ENCODE measurements at places on chromosomes 13 and 19. TPM values are rescaled to one million over a fixed set of nuclear protein-coding genes. Genes with fewer than 3 reads are reported as not detected.

OR10H1 gene
- polyA plus RNA-seq, result 0.04 TPM

NTF4 gene
- 6.5 TPM for polyA plus RNA-seq

CHERP gene
- 31.7 TPM for polyA plus RNA-seq

CD37 gene
- polyA plus RNA-seq, result 19.9 TPM

PTGER1 gene
- not detected for polyA plus RNA-seq

MBD3L3 gene
- polyA plus RNA-seq, result not detected

CD22 gene
- 0.82 TPM for polyA plus RNA-seq

FXYD3 gene
- 0.42 TPM for polyA plus RNA-seq

MISP3 gene
- polyA plus RNA-seq, result 0.65 TPM

LSR gene
- polyA plus RNA-seq, result 3.7 TPM

- DNase-seq, result no peak
These were observed 8.4 kb downstream of the COL5A3 start for GRCh38 chr19:10001899-10002298.

GRCh38 chr19:3178973-3179738 lies 587 bp downstream of the S1PR4 start:
- DNase-seq, result no peak

DNA sequence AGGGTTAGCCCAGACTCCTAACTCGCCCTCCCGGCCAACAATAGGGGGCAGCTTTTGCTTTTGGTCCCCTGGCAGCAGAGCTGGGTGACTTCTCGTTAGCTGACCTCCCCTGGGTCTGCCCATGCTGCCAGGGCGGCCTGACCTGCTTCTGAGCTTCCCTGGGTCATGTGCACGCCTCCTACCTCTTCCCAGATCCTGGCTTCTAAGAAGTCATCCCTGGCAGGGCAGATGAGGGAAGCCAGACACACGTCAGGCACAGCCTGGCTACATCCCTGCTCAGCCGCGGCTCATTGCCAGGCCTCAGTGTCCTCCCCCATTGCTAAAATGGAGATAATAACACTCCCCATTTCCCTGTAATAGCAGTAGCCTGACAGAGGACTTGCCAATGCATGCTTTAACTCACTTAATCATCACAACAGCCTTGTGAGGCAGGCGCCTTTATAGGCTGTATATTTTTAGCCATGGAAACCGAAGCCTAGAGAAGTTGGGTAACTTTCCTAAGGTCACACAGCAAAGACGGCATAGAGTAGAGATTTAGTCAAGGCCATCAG lies 2.1 kb downstream of the KCNK6 start:
- DNase-seq, result no peak

DNA sequence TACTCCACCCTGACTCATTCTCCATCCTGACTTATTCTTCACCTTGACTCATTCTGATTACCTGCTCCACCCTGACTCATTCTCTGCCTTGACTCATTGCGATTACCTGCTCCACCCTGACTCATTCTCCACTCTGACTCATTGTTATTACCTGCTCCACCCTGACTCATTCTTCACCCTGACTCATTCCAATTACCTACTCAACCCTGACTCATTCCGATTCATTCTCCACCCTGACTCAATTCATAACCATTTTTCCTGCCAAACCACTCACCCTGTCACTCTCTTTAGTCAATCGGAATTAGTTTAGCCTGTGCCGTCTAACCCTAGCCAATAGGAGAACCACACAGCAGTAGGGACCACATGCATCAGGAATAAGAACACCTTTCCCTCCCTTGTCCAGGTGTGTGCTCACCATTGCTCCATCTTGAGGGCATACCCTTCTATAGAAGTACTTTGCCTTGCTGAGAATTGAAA lies 1227.4 kb upstream of the PCDH20 start:
- no peak for DNase-seq

DNA sequence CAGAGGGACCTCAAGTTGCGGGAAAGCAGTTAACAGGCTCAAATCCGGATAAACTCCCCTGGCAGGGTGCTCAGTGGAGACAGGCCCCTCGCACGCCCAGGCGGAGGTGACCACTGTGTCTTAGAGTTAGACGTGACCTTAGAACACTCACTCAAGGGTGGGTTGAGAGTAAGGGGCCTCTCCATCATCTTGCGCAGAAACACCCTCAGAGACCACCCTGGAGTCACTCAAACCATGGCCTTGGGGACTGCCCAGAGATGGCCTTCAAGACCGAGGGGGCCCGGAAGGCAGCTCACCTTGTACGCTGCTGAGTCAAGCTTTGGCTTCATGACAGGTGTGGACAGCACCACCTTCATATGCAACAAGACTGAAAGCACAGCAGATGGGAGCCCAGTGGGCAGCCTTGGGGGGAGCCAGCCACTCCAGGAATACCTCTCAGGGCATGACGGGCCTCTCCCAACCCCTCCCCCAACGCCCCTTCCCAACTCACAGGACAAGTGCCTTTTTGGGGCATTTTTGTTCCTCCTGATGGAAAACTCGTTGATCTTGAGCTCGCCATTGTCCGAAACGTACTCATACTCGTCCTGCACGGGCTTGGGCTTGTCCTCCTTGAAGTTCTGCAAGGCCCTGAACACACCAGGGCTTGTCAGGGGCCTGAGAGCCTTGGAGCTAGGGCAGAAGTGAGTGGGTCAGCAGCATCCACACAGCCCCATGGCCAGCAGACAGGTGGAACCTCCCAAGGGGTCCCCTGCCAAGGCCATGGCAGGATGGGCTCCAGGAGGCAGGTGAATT lies 229.2 kb downstream of the TUBA3C start:
- no peak for DNase-seq

GRCh38 chr13:46617229-46617721 lies 64.3 kb downstream of the LRCH1 start:
- DNase-seq, result no peak

- no peak for DNase-seq
These were observed 8.0 kb upstream of the ZNF358 start for GRCh38 chr19:7507884-7508283.

DNA sequence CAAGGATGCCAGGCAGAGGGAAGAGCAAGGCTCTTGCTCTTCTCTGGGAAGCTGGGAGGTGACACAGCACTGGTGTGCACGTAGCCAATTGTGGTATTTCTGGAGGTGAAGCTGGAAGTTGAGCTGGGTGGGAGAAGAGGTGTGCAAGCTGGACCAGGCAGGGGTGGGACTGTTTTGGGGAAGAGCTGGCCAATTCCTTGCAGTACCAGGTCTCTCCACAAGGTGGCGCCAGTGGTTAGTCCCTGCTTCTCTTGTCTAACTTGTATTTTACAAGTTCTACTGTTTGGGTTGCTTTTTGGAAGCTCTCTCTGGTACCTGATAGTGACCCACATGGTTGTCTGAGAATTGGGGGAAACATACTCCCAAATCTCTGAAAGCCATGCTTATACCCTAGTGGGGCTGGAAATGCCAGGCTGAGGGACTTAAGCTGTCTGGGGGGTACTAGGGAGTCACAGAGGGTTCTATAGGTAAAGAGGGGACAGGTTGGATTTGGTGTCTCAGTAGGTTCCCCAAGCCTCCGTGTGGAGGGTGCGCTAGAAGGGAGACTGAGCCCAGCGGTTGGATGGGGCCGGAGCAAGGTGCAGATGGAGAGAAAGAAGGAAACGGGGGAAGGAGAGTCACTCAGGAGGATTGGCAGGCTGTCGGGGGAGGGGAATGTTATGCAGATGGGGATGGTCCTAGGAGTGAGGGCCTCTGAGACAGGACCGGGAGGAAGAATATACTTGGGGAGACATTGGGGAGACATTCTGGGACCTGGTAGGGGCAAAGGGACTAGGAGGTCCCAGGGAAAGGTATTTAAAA lies 3.0 kb downstream of the HPN start:
- DNase-seq, result no peak

- no peak for DNase-seq
These were observed 1.9 kb downstream of the SAFB start for GRCh38 chr19:5624741-5625278.

- DNase-seq, result no peak
These were observed 14.0 kb downstream of the EXOSC8 start for GRCh38 chr13:37014609-37015008.

- DNase-seq, result no peak
These were observed 15.5 kb upstream of the MYH14 start for GRCh38 chr19:50187937-50188336.

DNA sequence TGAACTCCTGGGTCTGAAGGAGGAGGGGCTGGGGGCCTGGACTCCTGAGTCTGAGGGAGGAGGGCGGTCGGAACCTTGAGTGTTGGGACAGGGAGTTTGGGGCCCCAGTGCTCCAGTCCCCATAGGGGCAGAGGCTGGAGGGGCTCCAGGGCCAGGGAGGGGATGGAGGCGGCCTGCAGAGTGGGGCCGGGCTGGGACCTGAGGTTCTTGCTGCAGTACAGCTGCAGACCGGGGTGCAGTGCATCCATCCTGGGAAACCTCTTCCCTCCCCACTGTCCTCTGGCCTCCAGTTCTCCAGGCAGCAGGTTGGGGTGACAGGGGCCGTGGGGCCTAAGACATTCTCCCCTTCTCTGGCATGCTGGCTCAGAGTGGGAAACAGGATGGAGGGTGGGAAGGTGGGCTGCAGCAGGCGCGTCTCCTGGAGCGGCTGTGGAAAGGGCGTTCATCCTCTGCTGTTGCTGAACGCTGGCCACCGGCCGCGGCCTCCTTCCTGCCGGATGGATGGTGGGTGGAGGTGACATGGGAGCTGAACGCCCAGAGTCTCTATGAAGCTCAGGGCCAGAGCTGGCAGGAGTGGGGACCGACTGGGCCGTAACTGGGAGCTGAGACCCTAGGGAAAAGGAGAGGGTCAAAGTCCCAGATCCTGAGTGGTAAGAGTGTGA lies 1.6 kb downstream of the BRSK1 start:
- no peak for DNase-seq

GRCh38 chr19:48739404-48740163 lies 826 bp downstream of the RASIP1 start:
- no peak for DNase-seq

GRCh38 chr13:23754506-23754905 lies 134.7 kb downstream of the MIPEP start:
- DNase-seq, result no peak

- no peak for DNase-seq
These were observed 887 bp downstream of the SIPA1L3 start for GRCh38 chr19:37907735-37908455.

DNA sequence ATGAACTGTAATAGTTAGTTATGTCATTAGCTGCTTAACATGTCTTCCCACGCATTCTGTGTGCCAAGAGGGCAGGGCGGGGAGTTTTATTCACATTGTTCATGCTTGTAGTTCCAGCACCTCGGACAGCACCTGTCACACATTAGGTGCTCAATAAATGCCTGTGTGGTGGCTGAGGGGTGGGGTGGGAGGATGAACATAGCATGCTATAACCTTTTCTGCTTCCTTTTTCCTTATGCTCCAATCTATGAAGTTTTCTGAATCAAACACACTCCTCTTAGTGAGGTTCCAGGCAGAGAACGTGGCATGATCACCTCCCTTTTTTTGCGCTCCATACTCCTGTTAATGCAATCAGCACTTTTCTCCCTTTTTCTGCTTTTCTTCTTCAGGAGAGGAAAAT lies 15.8 kb upstream of the PTPRS start:
- DNase-seq, result no peak

GRCh38 chr19:48443731-48444128 lies 2.1 kb upstream of the GRWD1 start:
- DNase-seq, result no peak

GRCh38 chr19:11581740-11582139 lies 4.3 kb upstream of the ACP5 start:
- DNase-seq, result no peak

GRCh38 chr19:54035215-54036178 lies 28.2 kb downstream of the VSTM1 start:
- no peak for DNase-seq

GRCh38 chr19:2607712-2608601 lies 94.5 kb downstream of the GNG7 start:
- no peak for DNase-seq

GRCh38 chr19:10453852-10454251 lies 33.5 kb downstream of the PDE4A start:
- DNase-seq, result no peak

- no peak for DNase-seq
These were observed 108.5 kb downstream of the PTPRS start for GRCh38 chr19:5231857-5232678.

- DNase-seq, result no peak
These were observed 24.1 kb upstream of the ASPDH start for GRCh38 chr19:50537769-50538230.

DNA sequence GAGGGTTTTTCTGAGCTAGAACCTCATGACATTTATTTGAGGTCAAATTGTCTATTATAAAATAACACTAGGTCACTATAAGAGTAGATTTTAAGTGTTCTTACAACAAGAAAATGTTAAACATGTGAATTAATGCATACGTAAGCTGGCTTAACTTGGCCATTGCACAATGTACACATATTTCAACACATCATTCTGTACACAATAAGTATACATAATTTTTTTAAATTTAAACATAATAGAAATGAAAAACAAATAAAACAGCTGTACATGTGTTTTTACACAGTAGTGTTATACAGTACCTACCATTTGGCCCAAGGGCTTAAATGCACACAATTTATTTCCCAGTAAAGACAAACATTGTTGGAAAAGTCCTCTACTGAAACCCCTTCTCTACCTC lies 269.9 kb downstream of the DACH1 start:
- no peak for DNase-seq

GRCh38 chr13:23551213-23552008 lies 18.8 kb upstream of the TNFRSF19 start:
- no peak for DNase-seq

- DNase-seq, result no peak
These were observed 42.3 kb downstream of the ENOX1 start for GRCh38 chr13:43744261-43745031.
